ENCODE measurements at places on chromosomes 7 and 10.

- no peak for DNase-seq
- no peak overlapping the region for H3K27ac ChIP-seq
- no peaks in the 10 kb centered on the region for H3K4me1 ChIP-seq
- H3K36me3 ChIP-seq = no peaks in the 10 kb centered on the region
- H3K4me3 ChIP-seq = no peak overlapping the region
Measured at GRCh38 chr7:50336894-50337703, 32.6 kb downstream of the IKZF1 start.

DNA sequence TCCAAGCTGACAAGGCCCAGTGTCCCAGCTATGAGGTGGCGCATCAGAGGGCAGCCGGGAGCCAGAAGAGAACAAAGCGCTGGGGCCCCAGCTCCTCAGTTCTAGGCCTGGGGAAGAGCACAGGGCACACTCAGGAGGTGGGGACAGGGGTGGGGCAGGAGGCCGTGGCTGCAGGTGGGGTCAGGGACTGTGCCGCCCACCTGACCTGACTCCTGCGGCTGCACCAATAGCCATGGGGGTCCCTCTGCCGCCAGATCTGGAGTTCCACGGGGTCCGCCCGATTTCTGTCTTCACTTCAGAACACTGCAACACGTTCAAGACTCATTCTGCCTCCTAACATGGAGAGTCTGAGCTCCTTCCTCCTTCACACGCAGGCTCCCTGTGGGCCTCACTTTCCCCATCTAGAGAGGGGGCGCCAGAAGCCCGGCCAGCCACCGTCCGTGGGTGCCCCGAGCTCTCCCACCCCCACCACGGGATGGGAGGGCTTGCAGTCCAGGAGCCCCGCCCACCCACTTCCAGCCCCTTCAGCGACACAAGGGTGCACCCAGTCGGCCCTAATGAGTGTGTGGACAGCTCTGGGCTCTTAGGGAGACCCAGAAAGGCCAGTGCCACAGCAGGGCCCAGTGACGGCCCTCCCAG lies 278.3 kb downstream of the MAD1L1 start:
- DNase-seq = no peak
- no peak overlapping the region for H3K27ac ChIP-seq
- no peaks in the 10 kb centered on the region for H3K27me3 ChIP-seq
- no peak overlapping the region for H3K4me3 ChIP-seq
- H3K4me1 ChIP-seq = no peaks in the 10 kb centered on the region

- H3K4me3 ChIP-seq = no peak overlapping the region
- no peaks in the 10 kb centered on the region for H3K36me3 ChIP-seq
- no peaks in the 10 kb centered on the region for H3K4me1 ChIP-seq
- no peaks in the 10 kb centered on the region for H3K27me3 ChIP-seq
Measured at GRCh38 chr10:108911814-108912541, 1011.3 kb downstream of the XPNPEP1 start.

DNA sequence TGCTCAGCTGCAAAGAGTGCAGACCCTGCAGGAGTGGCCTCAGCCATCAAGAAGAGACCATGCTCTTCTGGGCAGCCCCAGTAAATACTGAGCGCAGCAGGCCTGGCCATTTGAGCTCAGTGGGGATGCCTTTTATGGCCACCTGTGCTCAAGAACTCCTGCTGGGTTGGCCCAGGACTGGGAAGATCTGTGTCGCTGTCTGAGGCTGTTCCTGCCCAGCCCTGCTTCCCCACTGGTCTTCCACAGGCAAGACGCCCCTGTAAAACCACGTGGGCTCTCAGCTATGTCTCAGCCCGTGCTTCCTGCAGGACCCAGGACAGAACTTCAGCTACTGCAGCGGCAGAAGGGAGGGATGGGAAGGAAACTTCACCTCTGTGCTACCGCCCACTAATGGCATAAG lies 10.5 kb upstream of the PPIF start:
- peaks cover 28% of the 10 kb centered on the region for H3K27me3 ChIP-seq
- H3K27ac ChIP-seq = no peak overlapping the region
- H3K4me3 ChIP-seq = no peak overlapping the region

DNA sequence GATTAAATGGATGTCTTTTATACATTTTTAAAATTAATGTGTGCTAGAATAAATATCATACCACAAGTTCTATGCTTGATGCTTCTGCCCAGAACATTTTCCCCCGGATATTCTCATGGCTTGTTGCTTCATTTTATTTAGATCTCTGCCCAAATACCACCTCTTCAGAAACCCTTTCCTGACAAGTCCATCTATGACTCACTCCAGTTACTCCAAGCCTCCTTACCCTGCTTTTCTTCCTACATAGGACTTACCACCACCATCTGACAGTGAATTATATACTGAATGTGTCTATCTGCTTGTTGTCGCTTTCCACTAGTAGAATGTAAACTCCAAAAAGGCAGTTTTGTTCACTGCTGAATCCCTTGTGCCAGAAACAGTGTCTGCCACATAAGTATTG lies 19.1 kb upstream of the ERVW-1 start:
- no peaks in the 10 kb centered on the region for H3K36me3 ChIP-seq
- no peaks in the 10 kb centered on the region for H3K4me1 ChIP-seq
- no peak overlapping the region for H3K4me3 ChIP-seq
- H3K27me3 ChIP-seq = no peaks in the 10 kb centered on the region

DNA sequence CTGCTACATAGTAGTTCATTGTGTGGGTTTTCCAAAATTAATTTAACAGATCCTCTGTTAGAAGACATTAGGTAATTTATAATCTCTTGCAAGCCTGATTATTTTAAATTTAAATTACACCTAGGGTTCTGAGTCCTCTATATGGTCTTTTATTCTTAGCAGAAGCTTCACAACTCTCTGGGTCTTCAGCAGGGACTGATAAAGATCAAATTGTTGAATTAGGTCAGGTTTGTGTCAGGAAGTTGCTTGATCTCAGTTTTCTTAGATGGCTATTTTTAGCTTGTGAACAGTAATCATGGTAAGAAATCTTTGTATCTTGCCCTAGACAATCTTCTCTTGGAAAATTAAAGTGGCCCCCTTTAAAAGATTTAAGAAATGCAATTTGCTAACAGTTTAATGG lies 183.1 kb upstream of the HDAC9 start:
- H3K4me3 ChIP-seq = no peak overlapping the region
- H3K4me1 ChIP-seq = no peaks in the 10 kb centered on the region
- H3K27me3 ChIP-seq = no peaks in the 10 kb centered on the region
- DNase-seq = no peak

DNA sequence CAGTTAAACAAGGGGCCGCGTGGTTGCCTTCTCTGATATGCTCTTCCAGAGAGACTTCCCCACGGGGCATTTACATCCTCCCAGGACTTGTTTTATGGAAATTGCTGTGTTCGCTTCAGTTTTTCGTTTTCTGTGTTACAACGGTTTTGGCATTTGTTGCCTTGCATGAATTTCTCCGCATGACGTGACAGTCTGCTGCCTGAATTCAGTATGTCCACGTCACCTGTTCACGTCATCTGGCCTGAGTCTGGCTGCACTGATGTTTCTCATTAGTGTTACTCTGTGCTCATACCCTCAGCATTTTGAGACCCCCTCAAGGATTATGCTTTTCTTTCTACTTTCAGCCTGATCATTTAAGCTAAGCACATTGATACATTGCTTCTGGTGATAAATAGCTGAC lies 49.1 kb upstream of the INSYN2A start:
- no peak overlapping the region for H3K4me3 ChIP-seq
- no peak overlapping the region for H3K27ac ChIP-seq

- H3K36me3 ChIP-seq = no peaks in the 10 kb centered on the region
- no peaks in the 10 kb centered on the region for H3K27me3 ChIP-seq
- H3K4me1 ChIP-seq = no peaks in the 10 kb centered on the region
- DNase-seq = no peak
Measured at GRCh38 chr10:132628966-132629900, 91.6 kb downstream of the INPP5A start.

DNA sequence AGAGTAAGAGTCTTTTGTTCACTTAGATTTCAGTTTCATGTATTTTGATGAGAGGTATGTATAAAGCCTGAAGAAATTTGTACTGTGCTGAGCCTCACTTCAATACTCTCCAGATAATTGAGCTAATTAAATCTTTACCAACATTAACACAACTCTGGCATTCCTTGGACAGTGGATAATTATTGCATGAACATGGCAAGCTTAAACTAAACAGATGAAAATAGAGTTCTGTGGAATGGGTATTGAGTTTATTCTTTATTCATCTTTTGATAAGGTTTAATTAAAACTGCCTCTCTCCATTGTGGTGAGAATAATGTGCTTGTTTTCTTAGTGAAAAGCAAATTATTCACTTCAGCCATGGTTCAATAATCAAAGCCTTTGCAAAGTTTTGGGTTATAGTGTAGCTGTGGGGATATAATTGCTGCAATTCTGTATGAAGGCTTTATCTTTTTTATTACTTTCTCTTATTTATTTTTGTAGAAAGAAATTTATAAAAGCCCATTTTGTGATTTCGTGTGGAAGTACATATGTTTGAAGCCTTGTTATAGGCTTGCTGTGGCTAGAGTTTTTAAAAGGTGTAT lies 126.4 kb upstream of the FZD1 start:
- no peak for DNase-seq
- no peak overlapping the region for H3K4me3 ChIP-seq

- H3K36me3 ChIP-seq = peaks cover 7% of the 10 kb centered on the region
- H3K27me3 ChIP-seq = peaks cover 83% of the 10 kb centered on the region
- H3K4me3 ChIP-seq = peak overlapping the region; percentile 78
- H3K4me1 ChIP-seq = no peaks in the 10 kb centered on the region
- H3K27ac ChIP-seq = no peak overlapping the region
- peak; percentile 57 for DNase-seq
Measured at GRCh38 chr10:79904671-79905321, 44.1 kb downstream of the SFTPD start.

DNA sequence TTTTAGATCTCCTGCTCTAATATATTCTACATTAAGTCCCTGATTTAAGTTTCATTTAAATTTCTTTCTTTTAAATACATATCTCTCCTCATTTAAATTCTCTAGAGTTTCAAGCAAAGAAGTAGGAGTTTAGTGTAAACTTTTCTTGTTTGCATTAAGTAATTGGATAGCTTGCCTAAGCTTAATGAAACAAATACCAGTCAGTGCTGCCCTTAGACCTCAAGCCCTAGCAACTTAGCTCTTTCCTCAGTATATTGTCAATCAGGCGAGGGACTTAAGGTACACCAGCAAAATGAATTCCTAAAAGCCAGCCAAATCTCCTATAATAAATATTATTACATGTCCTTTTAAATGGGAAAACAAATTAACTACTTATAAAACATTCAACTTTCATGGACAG lies 101.5 kb downstream of the CHCHD3 start:
- H3K4me1 ChIP-seq = no peaks in the 10 kb centered on the region
- no peak overlapping the region for H3K27ac ChIP-seq
- H3K27me3 ChIP-seq = no peaks in the 10 kb centered on the region
- H3K4me3 ChIP-seq = no peak overlapping the region

- DNase-seq = no peak
- H3K27ac ChIP-seq = no peak overlapping the region
- no peaks in the 10 kb centered on the region for H3K27me3 ChIP-seq
Measured at GRCh38 chr7:50565977-50566376, 772 bp upstream of the DDC start.

- no peaks in the 10 kb centered on the region for H3K27me3 ChIP-seq
- H3K4me1 ChIP-seq = no peaks in the 10 kb centered on the region
- H3K4me3 ChIP-seq = no peak overlapping the region
- H3K36me3 ChIP-seq = no peaks in the 10 kb centered on the region
Measured at GRCh38 chr7:46990761-46991160, 591.1 kb downstream of the TNS3 start.

- DNase-seq = no peak
- no peak overlapping the region for H3K4me3 ChIP-seq
- no peaks in the 10 kb centered on the region for H3K36me3 ChIP-seq
- H3K4me1 ChIP-seq = peaks cover 18% of the 10 kb centered on the region
- no peaks in the 10 kb centered on the region for H3K27me3 ChIP-seq
- no peak overlapping the region for H3K27ac ChIP-seq
Measured at GRCh38 chr10:88794731-88795130, 7.8 kb upstream of the LIPM start.

- peak overlapping the region; percentile 94 for H3K4me3 ChIP-seq
- peaks cover 15% of the 10 kb centered on the region for H3K36me3 ChIP-seq
- no peaks in the 10 kb centered on the region for H3K4me1 ChIP-seq
- no peak overlapping the region for H3K27ac ChIP-seq
- H3K27me3 ChIP-seq = no peaks in the 10 kb centered on the region
Measured at GRCh38 chr10:100528123-100528886, 1.4 kb downstream of the NDUFB8 start.

DNA sequence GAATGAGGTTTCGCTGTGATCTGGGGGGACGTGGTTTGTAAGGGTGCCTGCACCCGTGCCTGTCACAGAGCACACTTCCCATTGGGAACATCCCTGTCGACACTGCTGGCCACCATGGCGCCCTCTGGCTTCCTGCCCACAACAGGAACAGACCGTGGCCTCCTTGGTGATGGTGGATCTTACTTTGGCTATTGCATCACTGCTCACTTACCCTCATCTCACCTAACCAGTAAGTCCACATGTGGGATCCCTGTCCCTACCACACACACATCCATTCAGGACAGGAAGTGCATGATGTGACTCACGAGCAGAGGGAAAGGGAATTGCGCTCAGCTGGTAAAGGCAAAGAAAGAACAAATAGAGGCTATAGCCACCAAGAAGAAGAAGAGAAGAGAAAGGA lies 26.2 kb upstream of the SEC61G start:
- H3K36me3 ChIP-seq = no peaks in the 10 kb centered on the region
- peaks cover 48% of the 10 kb centered on the region for H3K4me1 ChIP-seq
- H3K27ac ChIP-seq = peak overlapping the region; percentile 12
- peak; percentile 58 for DNase-seq

DNA sequence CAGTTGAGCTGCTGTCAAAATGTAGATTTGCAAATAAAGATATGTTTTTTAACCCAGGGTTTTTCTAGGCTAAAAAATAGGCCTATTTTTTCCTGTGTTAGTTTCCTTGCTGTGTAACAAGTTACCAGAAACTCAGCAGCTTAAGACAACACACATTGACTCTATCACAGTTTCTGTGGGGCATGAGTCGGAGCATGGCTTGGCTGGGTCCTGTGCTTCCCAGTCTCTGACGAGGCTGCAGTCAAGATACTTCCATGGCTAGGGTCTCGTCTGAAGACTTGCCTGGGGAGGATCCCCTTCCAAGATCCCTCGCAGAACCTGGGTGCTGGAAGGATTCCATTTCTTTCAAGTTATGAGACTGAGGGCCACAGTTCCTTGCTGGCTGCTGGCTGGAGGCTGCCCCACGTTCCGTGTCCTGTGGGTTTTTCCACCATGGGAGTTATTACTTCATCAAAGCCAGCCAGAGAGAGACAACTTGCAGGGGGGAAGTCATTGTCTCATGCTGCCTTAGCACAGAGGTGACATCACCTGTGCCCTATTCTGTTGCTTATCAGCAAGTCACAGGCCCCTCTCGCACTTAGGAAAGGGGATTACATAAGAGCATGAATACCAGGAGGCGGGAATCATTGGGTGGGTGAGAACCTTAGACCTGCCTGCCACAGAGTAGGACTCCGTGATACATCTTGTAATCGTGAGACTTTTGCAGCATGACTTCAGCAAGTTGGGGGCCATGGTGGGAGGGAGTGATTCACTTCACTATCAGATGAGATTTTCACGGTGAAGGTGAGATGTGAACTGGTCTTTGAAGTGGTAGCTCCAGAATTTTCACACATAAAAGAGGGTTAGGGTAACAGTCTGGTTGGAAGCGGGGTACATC lies 77.9 kb downstream of the CCNY start:
- H3K27me3 ChIP-seq = no peaks in the 10 kb centered on the region
- H3K27ac ChIP-seq = no peak overlapping the region
- H3K4me3 ChIP-seq = no peak overlapping the region
- no peak for DNase-seq
- no peaks in the 10 kb centered on the region for H3K4me1 ChIP-seq

GRCh38 chr10:98361131-98362025 lies 53.6 kb downstream of the PYROXD2 start:
- H3K27me3 ChIP-seq = no peaks in the 10 kb centered on the region
- H3K27ac ChIP-seq = no peak overlapping the region
- peaks cover 32% of the 10 kb centered on the region for H3K4me1 ChIP-seq
- no peaks in the 10 kb centered on the region for H3K36me3 ChIP-seq
- no peak for DNase-seq
